ENCODE measurements at places on chromosomes 2 and 18.

DNA sequence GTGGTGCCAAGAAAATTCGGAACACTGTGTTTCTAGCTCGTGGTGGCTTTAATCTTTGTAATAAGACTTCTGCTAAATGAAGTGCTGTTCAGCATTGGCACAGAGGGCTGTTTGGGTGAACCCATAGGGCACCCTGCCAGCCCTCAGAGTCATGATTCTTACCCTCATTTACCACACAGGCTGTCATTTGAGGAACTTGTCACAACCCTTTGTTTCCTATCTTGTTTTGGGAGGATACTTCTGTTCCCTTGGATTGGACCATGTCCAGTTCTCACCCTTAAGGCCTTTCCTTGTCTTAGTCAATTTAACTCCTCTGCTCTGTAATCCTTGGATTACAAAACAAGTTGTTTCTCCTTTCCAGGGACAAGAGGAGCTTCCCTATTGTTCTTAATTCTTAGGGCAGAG lies 225.7 kb downstream of the MTX2 start:
- H3K36me3 ChIP-seq = no peaks in the 10 kb centered on the region
- peaks cover 23% of the 10 kb centered on the region for H3K27me3 ChIP-seq
- no peak for DNase-seq
- no peak overlapping the region for H3K4me3 ChIP-seq
- no peak overlapping the region for H3K27ac ChIP-seq

DNA sequence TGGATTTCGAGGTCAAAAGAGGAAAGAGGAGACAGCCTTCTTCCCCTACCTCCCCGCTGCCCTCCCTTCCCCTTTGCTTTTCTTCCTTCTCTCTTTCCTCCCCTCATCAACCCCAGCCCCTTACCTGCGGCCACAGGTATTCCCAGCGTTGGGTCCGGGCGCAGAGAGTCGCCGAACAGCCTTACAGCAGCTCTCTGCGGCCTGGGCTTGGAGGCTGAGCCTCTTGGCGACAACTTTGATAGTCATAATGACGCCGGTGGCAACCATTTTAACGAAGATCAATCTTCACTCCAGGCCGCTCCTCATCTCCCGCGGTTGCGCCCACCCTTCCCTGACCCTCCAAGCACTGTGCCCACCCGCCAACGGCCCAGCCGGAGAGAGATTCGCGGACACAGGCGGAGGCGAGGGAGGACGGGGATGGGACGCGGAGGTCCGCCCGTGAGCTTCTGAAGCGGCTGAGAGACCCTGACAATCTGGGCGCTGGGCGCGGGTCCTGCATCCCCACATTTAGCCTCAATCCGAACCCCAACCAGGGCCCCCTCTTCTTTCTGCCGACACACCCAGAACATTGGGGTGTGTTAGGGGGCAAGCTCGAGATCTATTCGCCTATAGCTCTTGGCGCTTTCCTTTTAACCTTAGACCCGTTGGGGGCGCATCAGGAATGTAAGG lies 1.5 kb upstream of the EVX2 start:
- H3K27me3 ChIP-seq = peaks cover 98% of the 10 kb centered on the region
- H3K27ac ChIP-seq = no peak overlapping the region
- DNase-seq = no peak
- H3K4me1 ChIP-seq = peaks cover 8% of the 10 kb centered on the region
- no peaks in the 10 kb centered on the region for H3K36me3 ChIP-seq
- H3K4me3 ChIP-seq = no peak overlapping the region

DNA sequence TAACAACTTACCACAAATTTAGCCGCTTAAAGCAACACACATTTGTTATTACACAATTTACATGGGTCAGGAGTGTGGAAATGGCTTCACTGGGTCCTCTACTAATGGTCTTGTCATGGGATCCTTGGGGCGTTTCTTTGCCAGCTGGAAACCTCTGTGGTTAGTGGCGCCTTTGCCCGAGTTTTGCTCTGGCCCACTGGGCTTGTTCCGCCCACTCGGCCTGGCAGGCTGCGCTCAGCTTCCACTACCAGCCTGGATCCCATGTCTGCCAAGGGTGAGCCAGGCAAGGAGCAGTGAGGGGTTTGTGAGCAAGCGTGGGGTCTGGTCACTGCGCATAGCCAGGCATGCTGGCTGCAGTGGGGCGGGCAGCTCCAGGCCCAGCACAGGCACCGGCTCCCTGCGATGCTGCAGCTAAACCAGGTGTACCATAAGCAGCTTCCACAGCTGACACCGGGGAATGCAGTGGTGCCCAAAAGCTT lies 16.2 kb upstream of the MBD2 start:
- H3K36me3 ChIP-seq = no peaks in the 10 kb centered on the region
- peak; percentile 79 for DNase-seq
- peaks cover 56% of the 10 kb centered on the region for H3K4me1 ChIP-seq
- H3K4me3 ChIP-seq = no peak overlapping the region

GRCh38 chr18:62959481-62959880 lies 244.1 kb downstream of the PHLPP1 start:
- H3K4me1 ChIP-seq = no peaks in the 10 kb centered on the region
- no peaks in the 10 kb centered on the region for H3K27me3 ChIP-seq

- H3K27ac ChIP-seq = no peak overlapping the region
- no peak for DNase-seq
- H3K27me3 ChIP-seq = no peaks in the 10 kb centered on the region
- H3K4me1 ChIP-seq = no peaks in the 10 kb centered on the region
These were observed 59.6 kb downstream of the TRPM8 start for GRCh38 chr2:233976690-233977294.

DNA sequence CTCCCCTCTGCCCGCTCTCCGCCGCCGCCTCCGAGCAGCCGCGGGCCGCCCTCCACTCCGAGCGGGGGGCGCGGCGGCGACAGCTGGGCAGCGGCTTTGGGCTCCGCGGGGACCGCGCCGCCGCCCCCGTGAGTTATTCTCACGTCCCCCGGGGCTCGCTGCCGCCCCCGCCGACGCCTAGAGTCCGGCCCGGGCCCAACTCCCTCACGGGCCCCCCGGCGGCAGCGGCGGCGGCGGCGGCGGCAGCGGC lies 645 bp downstream of the MIB1 start:
- H3K4me3 ChIP-seq = peak overlapping the region; percentile 89
- no peak for DNase-seq
- H3K4me1 ChIP-seq = peaks cover 32% of the 10 kb centered on the region
- no peaks in the 10 kb centered on the region for H3K36me3 ChIP-seq
- peak overlapping the region; percentile 96 for H3K27ac ChIP-seq

GRCh38 chr2:64731746-64732145 lies 78.0 kb upstream of the SERTAD2 start:
- peak; percentile 84 for DNase-seq
- peaks cover 39% of the 10 kb centered on the region for H3K4me1 ChIP-seq
- H3K27ac ChIP-seq = peak overlapping the region; percentile 52
- H3K4me3 ChIP-seq = peak overlapping the region; percentile 99
- no peaks in the 10 kb centered on the region for H3K27me3 ChIP-seq

GRCh38 chr2:210611466-210611865 lies 55.1 kb downstream of the CPS1 start:
- H3K36me3 ChIP-seq = no peaks in the 10 kb centered on the region
- no peaks in the 10 kb centered on the region for H3K4me1 ChIP-seq
- H3K27ac ChIP-seq = no peak overlapping the region

- H3K36me3 ChIP-seq = no peaks in the 10 kb centered on the region
- H3K4me1 ChIP-seq = peaks cover 14% of the 10 kb centered on the region
- H3K27ac ChIP-seq = no peak overlapping the region
- H3K4me3 ChIP-seq = no peak overlapping the region
These were observed 173.0 kb downstream of the BABAM2 start for GRCh38 chr2:28063492-28063962.

- DNase-seq = no peak
- no peaks in the 10 kb centered on the region for H3K27me3 ChIP-seq
- H3K4me3 ChIP-seq = no peak overlapping the region
- H3K4me1 ChIP-seq = no peaks in the 10 kb centered on the region
- H3K36me3 ChIP-seq = no peaks in the 10 kb centered on the region
These were observed 8.7 kb downstream of the GALNT14 start for GRCh38 chr2:31129375-31130171.

- DNase-seq = no peak
- no peak overlapping the region for H3K27ac ChIP-seq
- H3K4me1 ChIP-seq = no peaks in the 10 kb centered on the region
- no peaks in the 10 kb centered on the region for H3K36me3 ChIP-seq
- no peak overlapping the region for H3K4me3 ChIP-seq
These were observed 248.0 kb downstream of the IKZF2 start for GRCh38 chr2:212903413-212903812.

GRCh38 chr2:26735097-26735496 lies 29.0 kb upstream of the SLC35F6 start:
- H3K27me3 ChIP-seq = no peaks in the 10 kb centered on the region
- H3K27ac ChIP-seq = no peak overlapping the region
- H3K36me3 ChIP-seq = no peaks in the 10 kb centered on the region
- no peak for DNase-seq
- H3K4me1 ChIP-seq = no peaks in the 10 kb centered on the region
- no peak overlapping the region for H3K4me3 ChIP-seq

DNA sequence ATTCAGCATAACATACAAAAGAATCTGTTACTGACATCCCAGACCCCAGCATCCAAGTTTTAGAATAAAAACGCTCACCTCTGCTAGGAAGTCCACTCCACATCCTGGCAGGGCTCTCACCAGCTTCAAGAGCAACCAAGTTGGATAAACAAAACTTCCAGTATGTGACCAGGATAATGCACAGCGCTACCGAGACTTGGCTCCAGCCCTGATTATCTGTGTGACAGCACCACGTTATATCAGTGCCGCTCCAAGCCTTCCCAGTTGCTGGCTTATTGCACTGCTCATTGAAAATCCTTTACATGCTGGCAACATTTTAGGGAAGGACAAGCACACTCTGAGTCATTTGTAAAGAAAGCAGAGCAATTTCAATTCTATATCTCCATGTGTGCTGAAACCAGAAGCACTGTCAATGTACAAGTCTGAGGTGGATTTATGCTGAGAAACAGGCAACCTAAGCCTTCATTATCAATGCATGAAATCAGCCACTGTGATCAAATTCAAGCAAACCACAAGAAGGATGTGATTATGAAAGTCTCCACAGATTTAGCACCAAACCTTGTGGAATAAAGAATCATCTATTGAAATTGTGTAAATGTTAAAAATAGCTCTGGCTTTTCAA lies 115.7 kb downstream of the ZNF385B start:
- DNase-seq = no peak
- H3K27me3 ChIP-seq = no peaks in the 10 kb centered on the region
- no peaks in the 10 kb centered on the region for H3K36me3 ChIP-seq
- no peaks in the 10 kb centered on the region for H3K4me1 ChIP-seq

GRCh38 chr2:191854382-191855372 lies 7.8 kb upstream of the CAVIN2 start:
- H3K4me1 ChIP-seq = no peaks in the 10 kb centered on the region
- H3K36me3 ChIP-seq = no peaks in the 10 kb centered on the region
- H3K27me3 ChIP-seq = no peaks in the 10 kb centered on the region
- DNase-seq = no peak
- H3K4me3 ChIP-seq = no peak overlapping the region
- no peak overlapping the region for H3K27ac ChIP-seq

DNA sequence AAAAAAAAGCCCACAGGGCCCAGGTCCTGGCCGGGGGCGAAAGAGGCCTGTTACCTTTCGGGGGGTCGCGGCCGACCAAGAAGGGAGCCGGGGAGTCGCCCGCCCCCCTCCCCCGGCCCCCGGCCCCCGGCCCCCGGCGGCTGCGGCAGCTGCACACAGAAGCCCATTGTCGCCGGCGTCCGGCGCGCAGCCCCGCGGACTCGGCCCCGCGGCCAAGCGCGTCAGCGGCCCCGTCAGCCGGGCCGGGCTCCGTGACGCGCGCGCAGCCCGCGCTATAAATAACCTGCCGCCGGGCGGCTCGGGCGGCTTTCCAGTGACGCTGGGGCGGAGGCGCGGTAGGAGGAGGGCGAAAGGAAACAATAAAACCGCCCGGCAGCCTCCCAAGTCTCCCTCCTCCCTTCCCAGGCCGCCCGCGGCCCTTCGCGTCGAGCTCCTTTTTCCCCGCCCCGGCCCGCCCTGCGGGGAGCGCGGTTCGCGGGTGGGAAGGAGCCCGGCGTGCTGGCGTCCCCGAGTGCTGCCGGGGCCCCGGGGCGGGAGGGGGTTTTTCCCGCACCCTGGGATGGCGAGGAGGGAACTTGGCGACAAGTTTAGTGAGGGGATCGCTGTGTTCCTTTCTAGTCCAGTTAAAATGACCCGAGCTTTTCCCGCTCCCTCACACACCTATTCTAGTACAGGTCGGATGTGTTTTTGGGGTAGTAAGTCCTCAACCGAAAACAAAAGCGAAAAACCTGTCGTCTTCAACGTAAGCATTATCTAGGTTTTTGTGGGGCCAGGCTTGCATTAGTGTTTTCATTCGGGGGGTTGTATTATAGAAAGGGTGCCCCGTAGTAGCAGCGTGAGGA lies 10.0 kb upstream of the NR4A2 start:
- H3K27ac ChIP-seq = peak overlapping the region; percentile 99
- peak; percentile 89 for DNase-seq
- H3K4me1 ChIP-seq = peaks cover 25% of the 10 kb centered on the region
- no peaks in the 10 kb centered on the region for H3K27me3 ChIP-seq
- no peaks in the 10 kb centered on the region for H3K36me3 ChIP-seq

DNA sequence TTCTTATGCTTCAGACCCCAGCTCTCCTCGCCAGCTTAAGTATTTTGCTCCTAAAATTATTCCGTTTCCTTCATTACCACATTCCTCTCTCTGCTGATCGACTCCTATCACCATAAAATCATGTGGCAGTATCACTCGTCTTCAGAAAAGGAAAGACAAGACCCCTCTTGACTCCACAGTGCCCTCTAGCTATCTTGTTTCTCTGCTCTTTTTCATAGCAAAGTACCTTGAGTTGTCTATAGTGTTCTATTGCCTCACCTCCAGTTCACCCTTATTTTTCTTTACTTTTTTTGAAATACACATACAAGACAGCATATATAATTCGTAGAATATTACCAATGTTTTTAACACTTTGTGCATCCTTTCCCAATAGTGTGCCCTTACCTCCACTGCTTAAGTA lies 273.2 kb upstream of the SIX3 start:
- H3K36me3 ChIP-seq = no peaks in the 10 kb centered on the region
- no peak overlapping the region for H3K27ac ChIP-seq
- H3K4me3 ChIP-seq = no peak overlapping the region
- H3K4me1 ChIP-seq = no peaks in the 10 kb centered on the region
- H3K27me3 ChIP-seq = no peaks in the 10 kb centered on the region

DNA sequence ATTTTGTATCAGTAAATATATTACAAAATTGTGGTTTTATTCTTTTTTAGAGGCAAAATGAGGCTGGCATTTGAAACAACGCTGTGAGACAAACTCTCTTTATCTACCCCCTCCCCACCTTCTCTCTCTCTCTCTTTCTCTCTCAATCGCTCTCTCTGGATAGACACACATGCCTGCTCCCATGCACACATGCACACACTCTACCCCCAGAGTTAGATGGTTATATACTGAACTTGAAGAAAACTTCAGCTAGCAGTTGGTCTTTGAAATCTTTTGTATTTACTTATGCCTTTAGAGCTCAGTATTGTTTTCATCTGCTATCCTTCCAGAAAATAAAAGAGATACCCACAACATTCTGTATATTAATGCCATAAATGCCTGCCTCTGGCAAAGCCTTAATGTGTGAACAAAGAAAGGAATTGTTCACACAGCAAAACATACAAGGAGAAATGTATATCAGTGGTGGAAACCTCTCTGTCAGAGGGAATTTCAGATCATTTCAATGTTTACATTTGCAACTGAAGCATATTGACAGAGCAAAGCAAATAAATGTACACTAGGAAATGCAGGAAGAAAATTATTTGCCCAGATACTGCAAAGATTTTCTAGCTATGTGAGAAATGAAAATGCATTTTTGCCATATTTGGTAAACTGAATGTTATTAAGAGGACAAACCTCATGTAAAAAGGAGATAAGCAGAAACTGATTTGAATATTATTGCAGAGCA lies 217.0 kb upstream of the UBE2E3 start:
- no peak for DNase-seq
- H3K27me3 ChIP-seq = no peaks in the 10 kb centered on the region
- no peak overlapping the region for H3K4me3 ChIP-seq
- H3K36me3 ChIP-seq = no peaks in the 10 kb centered on the region
- H3K27ac ChIP-seq = no peak overlapping the region

GRCh38 chr2:216300906-216301305 lies 71.4 kb downstream of the MARCHF4 start:
- no peaks in the 10 kb centered on the region for H3K27me3 ChIP-seq
- no peak for DNase-seq
- no peak overlapping the region for H3K27ac ChIP-seq
- H3K4me1 ChIP-seq = no peaks in the 10 kb centered on the region
